ENCODE measurements at places on chromosomes 3 and 15.

DNA sequence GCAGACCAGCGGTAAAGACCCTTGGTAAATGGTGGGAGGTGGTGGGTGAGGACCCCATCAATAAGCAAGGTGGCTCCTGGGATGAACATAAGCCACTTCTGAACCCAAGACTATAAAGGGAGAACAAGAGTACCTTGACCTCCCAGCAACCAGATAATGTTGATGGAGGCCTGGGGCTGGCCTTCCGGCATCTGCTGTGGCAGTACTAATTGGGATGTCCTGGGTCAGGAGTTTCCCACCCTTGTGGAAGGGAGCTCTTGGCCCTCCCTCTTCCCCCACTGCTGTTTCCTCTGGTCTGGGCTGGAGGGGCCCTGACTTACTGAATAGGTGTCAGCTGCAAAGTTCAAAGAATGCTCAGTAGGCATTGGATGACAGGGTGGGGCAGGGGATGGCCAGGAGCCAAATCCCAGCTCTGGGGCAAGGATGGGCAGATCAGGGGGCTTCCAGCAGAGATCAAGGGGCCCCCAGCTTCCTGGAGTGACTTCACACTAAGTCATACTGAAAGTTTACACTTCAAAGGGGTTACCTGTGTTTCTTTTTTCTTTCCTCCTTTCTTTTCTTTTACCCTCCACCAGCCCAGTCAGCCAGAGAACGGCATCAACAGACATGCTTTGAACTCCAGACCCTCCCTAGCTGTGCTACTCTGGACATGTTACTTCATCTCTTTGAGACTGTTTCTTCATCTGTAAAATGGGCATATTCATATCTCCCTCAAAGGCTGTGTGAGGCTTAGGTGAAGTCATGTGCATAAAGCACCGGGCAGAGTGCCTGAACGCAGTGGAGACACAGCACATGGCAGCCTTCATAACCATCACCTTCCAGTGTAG, 1.5 kb downstream of the RBP1 start:
- no peak for DNase-seq

- DNase-seq, result no peak
Measured at GRCh38 chr3:55471522-55472280, 15.4 kb downstream of the WNT5A start.

DNA sequence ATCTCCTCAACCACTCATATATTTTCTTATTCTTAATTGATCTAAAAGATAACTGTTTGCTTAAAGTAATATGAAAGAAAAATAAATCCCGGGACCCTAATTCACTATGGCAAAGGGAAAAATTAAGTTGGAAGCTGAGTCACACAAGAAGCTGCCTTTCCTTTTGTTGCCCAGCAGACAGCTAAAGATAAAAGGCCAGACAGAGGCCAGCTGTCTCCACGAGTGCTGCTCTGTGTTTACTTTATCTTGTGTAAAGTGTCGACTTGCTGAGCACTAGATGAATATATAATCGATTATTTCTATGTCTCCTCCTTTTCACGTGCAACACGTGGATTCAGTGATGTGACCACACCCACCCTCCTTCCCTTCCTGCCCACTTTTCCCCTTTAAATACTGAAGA, 52.8 kb upstream of the NSMCE3 start:
- DNase-seq, result no peak

DNA sequence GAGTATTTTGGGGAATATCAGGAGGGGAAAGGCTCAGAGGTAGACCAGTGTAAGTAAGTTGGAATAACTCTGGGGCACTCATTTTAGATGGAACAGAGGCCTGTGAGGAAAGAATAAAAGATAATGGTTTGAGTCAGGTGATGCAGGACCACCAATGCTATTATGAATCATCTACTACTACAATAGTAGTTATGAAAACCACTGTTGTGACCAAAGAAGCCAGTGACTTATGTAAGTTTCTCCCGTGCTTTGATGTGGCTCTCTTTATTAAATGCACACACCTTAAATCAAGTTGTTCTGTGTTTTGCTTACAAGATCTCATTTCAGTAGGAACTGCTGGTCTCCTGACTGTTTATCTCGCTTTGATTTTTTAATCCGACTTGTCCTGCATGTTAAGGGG, 13.1 kb upstream of the GUCA1C start:
- DNase-seq, result no peak

GRCh38 chr3:26560081-26560480, 62.5 kb upstream of the LRRC3B start:
- DNase-seq, result no peak

- no peak for DNase-seq
Measured at GRCh38 chr3:23068016-23068728, 135.0 kb upstream of the UBE2E2 start.

DNA sequence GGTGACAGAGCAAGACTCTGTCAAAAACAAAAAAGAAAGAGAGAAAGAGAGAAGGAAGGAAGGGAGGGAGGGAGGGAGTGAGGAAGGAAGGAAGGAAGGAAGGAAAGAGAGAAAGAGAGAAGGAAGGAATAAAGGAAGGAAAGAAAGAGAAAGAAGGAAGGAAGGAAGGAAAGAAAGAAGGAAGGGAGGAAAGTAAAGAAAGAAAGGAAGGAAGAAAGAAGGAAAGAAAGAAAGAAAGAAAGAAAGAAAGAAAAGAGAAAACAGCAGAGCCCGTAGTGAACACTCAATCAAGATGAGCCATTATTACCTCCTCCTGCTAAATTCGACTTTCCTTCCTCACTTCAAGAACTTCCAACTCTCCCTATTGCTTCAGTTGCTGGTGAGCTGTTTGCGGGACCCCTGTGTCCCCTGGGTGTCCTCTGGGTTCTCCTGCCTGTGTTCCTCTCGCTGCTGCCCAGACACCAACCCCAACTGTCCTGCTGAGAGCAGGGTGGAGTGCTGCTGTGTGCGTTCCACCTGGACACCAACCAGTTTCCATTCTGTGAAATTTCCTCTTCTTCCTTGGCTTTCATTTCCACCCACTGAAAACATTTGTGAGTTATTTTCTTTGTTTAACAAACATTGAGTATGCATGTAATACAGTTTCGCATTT, 266.4 kb downstream of the FAM43A start:
- DNase-seq, result no peak

GRCh38 chr3:125051205-125051604, 4.6 kb downstream of the HEG1 start:
- DNase-seq, result no peak

DNA sequence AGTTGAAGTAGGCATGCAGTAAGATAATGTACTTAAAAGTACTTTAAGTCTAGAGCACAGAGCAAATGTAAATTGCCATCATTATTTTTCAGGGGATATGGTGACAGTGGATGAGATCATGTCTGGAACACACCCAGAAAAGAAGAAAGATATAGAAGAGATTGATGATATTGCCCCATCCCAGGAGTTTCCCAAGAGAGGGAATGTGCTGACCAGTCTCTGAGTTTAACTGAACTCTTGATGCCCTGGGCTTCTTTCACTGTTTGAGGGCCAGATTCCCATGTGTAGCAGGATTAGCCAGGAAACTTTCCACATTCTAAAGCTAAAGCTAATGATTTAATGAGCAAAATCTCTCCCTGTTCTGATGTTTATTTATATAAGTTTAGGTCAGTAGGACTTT, 366.8 kb upstream of the UMPS start:
- DNase-seq, result no peak
